Stimulated activated naive CD8-positive, alpha-beta T cell treated with anti-CD3 and anti-CD28 coated beads, Interleukin-15, Interleukin-2, amounts not matched to agents 100 U/mL and 50 U/mL, for 24 hours (primary cell): ENCODE measurements at places on chromosomes 3 and 15.
A peak's percentile ranks its signal among the peaks of the same experiment; 100 is the strongest.

DNA sequence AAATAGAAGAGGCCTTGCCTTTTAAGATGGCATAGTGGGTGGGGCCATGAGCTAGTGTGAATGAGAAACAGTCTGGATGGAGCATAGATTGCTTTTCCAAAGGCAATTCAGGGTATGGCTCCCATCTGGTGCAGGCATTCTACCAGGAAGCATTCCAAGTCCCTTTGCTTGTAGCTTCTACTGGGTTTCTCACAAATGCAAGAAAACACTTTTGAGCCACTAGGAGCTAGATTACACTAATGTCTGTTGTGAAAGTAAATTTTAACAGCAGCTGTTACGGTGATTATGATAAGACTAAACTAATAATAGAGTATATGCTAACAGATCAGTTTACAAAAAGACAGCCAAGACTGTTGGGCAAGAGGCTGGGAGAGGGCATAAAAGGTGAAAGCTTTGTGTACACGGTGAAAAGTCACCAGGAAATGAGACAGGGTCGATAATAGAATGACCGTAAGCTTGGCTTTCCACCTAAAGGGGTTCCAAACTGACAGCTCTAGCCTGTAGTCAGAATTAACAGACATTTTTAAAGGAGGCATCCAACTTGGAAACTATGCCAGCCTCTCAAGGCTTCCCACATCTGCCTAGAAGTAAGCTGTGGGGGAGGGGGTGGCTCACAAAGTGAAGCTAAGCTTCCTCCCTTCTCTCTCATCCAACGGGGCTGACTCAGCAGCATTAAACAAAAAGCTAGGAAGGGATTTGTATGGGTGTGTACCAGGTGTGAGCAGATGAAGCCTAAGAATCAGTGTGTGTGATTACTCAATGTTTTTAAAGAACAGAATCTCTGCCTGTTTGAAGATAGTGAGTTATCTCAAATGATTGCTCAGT, 61.1 kb upstream of the GPD1L start:
- DNase-seq = no peak

DNA sequence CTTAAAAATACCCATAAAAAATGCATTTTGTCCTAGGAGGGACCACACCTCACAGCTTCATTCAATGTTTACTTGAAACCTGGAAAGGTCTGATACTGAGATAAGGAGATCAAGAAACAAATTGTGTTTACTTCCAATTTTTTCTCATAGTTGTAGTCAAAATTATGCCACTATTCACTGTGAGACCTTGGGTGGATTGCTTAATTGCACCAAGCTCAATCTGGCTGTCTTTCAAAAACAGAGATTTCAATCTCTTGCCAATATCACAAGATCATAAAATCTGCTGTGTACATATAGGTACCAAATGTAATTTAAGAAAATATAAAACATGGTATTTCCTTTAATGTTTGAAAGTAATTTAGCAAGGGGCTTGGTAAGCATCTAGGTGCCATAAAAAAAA, 186.4 kb upstream of the THBS1 start:
- DNase-seq = no peak

DNA sequence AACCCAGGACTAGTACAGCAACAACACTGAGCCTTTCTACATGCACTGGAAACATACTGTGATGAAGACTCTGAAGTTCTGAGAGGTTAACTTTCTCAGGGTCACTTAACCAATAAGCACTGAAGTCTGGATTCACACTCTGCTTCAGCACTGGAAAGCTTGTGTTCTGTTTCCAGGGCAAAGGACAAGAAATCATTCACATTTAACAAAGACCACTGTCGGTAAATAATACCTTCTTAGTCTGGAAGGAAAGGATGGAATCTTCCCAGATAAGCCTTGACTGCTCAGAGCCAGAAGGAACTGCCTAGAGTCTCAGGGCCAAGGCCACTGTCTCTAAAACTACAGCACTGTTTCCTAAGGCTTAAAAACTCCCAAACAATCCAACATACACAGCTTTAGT, 4.3 kb upstream of the GLYCTK start:
- no peak for DNase-seq

- DNase-seq = no peak
Measured at GRCh38 chr15:61500951-61501620, 272.0 kb upstream of the RORA start.

DNA sequence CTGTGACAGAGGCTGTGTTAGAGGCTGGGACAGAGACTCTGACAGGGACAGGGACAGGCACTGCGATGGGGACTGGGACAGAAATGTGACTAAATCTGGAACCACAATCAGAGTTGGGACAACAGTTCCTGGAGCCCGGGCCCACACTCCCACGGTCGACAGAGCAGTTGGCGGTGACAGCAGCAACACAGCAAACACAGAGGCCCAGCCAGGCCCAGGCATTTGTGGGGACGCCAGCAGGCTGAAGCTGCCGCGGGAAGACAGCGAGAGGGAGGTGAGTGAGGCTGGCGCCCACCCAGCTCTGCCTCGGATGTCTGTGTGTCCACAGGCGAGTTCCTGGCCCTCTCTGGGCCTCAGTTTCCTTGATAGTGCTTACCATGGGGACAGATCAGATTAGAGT, 9.3 kb upstream of the HCN4 start:
- DNase-seq = no peak

- no peak for DNase-seq
Measured at GRCh38 chr3:170914690-170915089, 6.3 kb upstream of the EIF5A2 start.

GRCh38 chr15:71276336-71276665, 161.0 kb downstream of the THSD4 start:
- DNase-seq = no peak

DNA sequence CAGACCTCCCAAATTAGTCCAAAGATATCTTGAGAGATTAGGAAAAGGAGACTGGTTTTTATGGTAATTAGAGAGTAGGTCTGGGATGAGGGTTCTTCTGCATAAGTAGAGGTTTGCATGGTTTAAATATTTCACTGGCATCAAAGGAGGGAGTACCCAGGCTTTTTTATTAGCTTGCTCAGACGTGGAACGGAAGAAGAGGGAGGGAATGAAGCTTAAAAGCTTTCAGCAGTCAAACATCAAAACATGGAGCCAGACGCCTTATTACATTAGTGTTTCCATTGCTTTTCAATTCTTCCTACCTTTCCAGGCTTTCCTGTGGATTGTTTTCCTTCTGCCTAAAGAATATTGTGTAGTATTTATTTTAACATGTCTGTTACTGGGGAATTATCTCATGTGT, 342.1 kb upstream of the SOX2 start:
- no peak for DNase-seq

- DNase-seq = no peak
Measured at GRCh38 chr3:193875601-193876321, 260.2 kb upstream of the HES1 start.

GRCh38 chr15:57527382-57528091, 64.2 kb upstream of the MYZAP start:
- DNase-seq = no peak

DNA sequence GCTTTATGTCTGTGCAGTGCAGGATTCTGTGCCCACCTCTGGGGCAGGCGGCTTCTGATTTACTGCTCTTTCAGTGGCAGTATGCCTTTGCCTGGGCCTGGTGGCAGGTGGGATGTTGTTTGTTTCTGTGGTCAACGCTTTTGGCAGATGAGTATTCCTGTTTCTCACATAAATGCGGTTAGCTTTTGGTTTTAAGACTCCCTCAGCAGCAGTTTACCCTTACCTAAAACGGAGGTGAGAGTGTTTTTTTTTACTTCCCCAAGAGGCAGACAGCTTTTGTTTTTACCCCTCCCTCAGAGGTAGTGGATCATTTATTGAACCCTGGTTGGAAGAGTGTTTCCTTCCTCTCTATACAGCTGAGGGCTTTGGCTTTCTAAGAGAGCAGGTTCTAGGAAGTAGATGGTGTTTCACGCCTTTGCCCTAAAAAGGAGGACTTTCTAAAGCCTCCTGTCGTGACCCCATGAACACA, 134.1 kb upstream of the PLSCR5 start:
- no peak for DNase-seq

DNA sequence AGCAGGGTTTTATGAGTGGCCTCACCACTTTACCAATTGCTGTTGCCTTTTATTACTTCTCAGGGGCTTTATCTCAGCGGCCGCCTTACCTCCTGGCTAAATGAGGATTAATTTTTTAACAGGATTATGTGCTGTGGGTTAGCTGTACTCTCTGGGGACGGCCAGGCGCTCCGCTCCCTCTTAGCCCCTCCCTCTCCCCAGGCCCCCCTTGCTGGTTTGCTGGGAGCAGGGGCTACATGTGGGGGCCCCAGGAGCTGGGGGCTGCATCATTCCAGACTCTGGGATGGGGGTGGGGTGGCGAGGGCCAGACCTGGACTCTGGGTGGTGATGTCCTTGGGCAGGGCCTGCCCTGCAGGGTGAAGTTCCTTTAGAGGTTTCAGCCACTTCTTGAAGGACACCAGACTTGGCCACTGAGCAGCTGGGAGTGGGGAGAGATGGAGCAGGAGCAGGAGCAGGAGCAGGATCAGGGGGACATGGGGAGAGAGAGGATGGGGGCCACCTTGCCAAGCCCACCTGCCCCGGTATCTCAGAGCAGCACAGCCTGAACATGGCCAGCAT, 196.1 kb downstream of the GOLGA6L6 start:
- no peak for DNase-seq

DNA sequence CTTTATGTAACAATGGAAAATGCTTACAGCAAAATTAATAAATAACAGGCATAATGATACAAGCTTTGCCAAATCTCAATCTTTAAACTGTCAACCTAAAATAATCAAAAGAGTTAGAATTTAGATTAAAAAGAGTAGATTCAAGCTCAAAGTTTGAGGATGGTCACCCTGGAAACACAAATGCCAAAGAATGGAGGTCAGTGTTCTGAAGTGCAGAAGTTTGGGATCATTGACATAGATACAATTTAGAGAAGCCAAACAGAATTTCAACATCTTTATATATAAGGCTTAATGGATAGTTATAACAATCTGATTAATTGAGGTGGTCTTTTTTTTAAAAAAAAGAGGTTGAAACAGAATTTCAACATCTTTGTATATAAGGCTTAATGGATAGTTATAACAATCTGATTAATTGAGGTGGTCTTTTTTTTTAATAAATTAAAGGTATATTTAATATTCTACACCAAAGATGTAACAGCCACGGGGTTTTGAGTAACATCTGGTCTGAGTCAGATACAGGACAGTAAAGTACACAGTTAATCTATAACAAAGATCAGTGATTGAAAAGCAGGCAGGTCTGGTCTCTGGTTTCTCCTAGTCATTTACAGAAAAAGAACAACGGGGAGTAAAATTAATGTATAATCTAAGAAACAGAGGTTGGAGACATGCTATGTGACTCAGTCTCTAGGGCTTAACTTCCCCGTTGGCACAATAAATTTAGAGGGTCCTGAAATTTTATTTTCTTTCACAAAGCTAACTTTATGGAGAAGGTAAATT, 490.7 kb downstream of the GBE1 start:
- no peak for DNase-seq

GRCh38 chr3:50351323-50351697, 648 bp downstream of the CYB561D2 start:
- no peak for DNase-seq

- DNase-seq = no peak
Measured at GRCh38 chr3:10653241-10653640, 147.9 kb upstream of the ATP2B2 start.

GRCh38 chr3:35651851-35652250, 12.5 kb downstream of the ARPP21 start:
- DNase-seq = no peak

DNA sequence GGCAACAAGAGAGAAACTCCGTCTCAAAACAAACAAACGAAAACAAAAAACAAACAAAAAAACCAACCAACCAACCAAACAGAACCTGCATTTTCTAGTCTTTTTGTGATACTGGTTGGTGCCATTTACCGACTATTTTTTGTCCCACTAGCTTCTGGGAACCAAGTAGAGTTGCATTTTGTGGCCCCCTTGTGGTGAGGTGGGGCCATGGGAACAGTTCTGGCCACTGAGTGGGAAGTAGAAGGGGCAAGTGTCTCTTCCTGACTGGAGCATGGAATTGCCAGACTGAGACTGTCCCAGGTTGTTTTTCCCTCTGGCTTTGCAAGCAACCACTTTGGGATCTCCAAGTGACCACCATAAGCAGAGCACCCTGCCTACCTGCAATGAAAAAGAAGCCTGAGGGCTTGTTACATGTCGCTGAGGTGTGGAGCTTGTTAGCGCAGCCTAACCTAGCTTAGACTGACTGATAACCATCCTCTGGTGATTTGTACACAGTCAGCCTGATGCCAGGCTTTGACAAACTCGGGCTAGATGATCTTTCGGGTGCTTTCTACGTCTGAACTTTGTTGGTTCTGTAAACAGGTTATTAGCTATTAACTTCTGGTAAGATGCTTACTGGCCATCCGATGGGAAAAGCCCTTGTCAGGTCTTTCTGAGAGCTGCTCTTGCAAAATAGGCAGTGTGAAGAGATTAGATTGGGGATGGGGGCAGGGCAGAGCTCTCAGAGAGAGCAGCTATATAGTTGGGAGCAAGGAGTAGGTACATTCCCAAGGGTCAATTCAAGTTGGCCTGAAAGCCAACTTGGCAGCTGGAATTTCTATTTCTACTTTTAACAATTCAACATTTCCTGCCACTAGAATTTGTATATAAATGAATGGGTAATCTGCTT, 172.2 kb downstream of the SSR3 start:
- peak; percentile 31 for DNase-seq

- DNase-seq = no peak
Measured at GRCh38 chr3:54034971-54035370, 87.4 kb upstream of the CACNA2D3 start.

DNA sequence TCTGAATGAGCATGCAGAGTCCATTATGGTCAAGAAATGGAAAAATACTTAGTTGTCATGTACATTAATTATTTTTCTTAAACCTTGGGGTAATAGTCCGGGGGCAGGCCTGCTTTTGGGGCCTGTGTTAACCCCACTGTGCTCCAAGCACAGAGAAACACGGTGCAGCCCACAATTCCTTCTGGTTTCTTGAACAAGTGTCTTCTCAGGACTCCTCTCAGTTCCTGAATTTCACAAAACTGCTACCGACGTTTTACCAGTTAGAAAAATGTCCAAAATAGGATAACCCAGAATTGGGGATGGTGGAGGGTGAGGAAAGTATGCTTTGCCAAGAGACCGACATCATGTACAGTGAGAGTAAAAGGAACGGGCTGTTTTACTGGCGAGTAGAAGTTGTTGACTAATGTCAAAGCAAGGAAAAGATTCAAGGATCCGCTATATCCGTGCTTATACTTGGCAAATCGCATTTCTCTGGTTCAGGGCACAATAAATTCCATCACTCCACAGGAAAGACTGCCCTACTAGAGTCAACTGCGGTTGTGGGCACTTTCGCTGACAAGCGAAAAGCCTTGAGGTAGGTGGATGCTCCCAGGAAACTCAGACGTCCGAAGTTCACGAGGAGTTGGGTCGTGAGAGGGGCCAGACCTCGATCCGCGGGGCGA, 495 bp upstream of the NXPE3 start:
- no peak for DNase-seq
